Activated T-helper 1 cell treated with anti-CD3 and anti-CD28 coated beads, Interleukin-12 subunit alpha, Interleukin-12 subunit beta, Interleukin-2, Interleukin-4 antibody, amounts not matched to agents 30 ng/mL and 10 ng/mL and 1 ng/mL, durations not matched to agents 14 hours and 24 hours and 36 hours (primary cell): ENCODE measurements at places on chromosomes 12 and 14.
A peak's percentile ranks its signal among the peaks of the same experiment; 100 is the strongest.

DNA sequence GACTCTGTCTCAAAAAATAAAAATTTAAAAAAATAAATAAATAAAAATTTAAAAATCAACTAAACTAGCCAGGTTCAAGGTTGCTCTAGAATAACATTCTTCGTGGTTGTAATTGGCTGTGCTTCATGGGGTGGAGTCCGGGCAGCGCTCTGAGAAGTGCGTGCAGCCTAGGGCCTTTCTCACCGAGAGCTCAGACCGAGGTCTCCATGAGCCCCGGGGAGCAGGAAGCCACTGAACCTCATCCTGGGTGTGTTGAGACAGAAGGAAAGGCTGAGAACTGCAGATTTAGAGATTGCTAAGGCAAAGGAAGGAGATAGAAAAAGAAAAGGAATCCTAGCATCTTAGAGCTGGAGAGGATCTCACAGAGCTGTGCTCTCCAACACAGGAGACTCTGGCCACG is 14.7 kb downstream of the P2RX4 start:
- DNase-seq: peak; percentile 62
- H3K36me3 ChIP-seq: peaks cover 37% of the 10 kb centered on the region
- peak overlapping the region; percentile 83 for H3K27ac ChIP-seq

GRCh38 chr12:104792570-104792969 is 165.5 kb downstream of the SLC41A2 start:
- no peaks in the 10 kb centered on the region for H3K36me3 ChIP-seq
- no peak overlapping the region for H3K4me3 ChIP-seq
- no peak overlapping the region for H3K27ac ChIP-seq
- H3K27me3 ChIP-seq: peaks cover 2% of the 10 kb centered on the region

GRCh38 chr12:112812600-112813406 is 21.3 kb downstream of the RPH3A start:
- peaks cover 8% of the 10 kb centered on the region for H3K27me3 ChIP-seq
- DNase-seq: no peak
- H3K27ac ChIP-seq: no peak overlapping the region
- H3K4me1 ChIP-seq: no peaks in the 10 kb centered on the region

GRCh38 chr14:62604524-62604923 is 440.7 kb downstream of the KCNH5 start:
- H3K4me3 ChIP-seq: no peak overlapping the region
- no peaks in the 10 kb centered on the region for H3K27me3 ChIP-seq
- no peaks in the 10 kb centered on the region for H3K36me3 ChIP-seq
- H3K27ac ChIP-seq: no peak overlapping the region

- no peaks in the 10 kb centered on the region for H3K36me3 ChIP-seq
- no peak for DNase-seq
- H3K27me3 ChIP-seq: no peaks in the 10 kb centered on the region
- H3K27ac ChIP-seq: no peak overlapping the region
- H3K4me3 ChIP-seq: no peak overlapping the region
Measured at GRCh38 chr14:28709571-28710305, 56.8 kb upstream of the FOXG1 start.

DNA sequence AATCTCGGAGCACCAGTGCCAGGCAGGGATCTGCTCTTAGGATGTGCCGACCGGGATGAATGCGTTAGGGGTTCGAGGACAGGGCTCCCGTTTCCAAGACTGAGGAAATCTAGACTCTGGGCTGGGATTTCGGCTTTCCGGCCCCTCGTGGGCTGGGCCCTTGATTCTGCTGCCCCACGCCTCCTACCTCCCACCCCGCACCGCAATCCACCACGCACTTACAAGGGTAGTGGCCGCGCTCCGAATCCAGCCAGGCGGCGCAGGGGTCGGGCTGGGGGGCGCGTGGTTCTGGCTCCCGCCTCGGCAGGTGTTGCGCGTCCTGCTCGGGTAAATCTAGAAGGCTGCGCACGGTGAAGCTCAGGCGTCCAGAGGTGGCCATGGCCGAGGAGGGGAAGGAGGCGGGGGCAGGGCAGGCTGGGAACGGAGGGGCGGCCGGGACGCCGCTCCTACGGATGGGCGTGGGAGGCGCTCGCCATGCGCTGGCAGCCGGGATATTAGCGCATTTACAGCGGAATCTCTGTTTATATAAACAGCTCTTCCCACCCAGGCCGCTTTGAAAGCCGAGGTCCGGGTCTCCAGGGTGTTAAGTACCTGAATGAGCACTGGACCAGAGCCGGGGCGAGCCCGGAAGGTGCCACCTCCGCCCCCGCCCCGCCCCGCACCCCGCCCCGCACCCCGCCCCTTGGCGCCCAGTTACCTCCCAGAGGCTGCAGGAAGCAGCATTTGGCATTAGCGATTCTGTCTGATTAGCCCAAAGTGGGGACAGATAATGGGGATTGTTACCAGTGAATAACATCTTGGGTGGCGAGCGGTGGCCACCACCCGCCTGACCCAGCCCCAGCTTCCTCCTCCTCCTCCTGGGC is at the start of gene NKX2-8:
Gene NKX2-8 (minus strand): TSS at position 604 of the 863 bp plus-strand sequence. CDS start 225 bp downstream, at position 379.
- peaks cover 61% of the 10 kb centered on the region for H3K27me3 ChIP-seq
- DNase-seq: no peak
- H3K27ac ChIP-seq: no peak within 1 kb of the TSS
- no peak within 1 kb of the TSS for H3K4me3 ChIP-seq

DNA sequence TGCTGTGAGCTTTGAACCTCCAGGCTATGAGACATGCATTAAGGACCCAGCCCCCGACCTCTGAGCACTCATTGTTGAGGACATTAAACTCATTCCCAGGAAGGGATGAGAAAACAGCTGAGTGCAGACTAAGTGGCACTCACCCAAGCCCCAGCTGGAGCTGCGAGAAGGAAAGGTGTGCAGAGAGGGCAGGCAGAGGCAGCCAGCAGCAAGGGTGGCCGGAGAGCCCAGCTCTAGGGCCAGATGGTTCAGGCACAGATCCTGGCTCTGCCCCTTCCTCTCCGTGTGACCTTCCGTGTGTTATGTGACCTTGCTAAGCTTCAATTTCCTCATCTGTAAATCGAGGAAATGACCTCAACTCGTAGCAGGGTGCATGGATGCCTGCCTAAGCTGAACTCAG is 3.7 kb downstream of the TSPAN11 start:
- H3K27me3 ChIP-seq: peaks cover 38% of the 10 kb centered on the region
- H3K4me1 ChIP-seq: no peaks in the 10 kb centered on the region
- no peak for DNase-seq
- H3K4me3 ChIP-seq: no peak overlapping the region
- H3K36me3 ChIP-seq: no peaks in the 10 kb centered on the region

- H3K27ac ChIP-seq: no peak overlapping the region
- H3K36me3 ChIP-seq: no peaks in the 10 kb centered on the region
- no peak for DNase-seq
Measured at GRCh38 chr12:52335598-52336262, 14.5 kb upstream of the KRT83 start.

GRCh38 chr14:98186140-98186539 is 1085.9 kb downstream of the BCL11B start:
- peak overlapping the region; percentile 97 for H3K27ac ChIP-seq
- no peaks in the 10 kb centered on the region for H3K27me3 ChIP-seq
- peak overlapping the region; percentile 27 for H3K4me3 ChIP-seq
- no peak for DNase-seq
- H3K4me1 ChIP-seq: peaks cover 100% of the 10 kb centered on the region
- peaks cover 12% of the 10 kb centered on the region for H3K36me3 ChIP-seq

DNA sequence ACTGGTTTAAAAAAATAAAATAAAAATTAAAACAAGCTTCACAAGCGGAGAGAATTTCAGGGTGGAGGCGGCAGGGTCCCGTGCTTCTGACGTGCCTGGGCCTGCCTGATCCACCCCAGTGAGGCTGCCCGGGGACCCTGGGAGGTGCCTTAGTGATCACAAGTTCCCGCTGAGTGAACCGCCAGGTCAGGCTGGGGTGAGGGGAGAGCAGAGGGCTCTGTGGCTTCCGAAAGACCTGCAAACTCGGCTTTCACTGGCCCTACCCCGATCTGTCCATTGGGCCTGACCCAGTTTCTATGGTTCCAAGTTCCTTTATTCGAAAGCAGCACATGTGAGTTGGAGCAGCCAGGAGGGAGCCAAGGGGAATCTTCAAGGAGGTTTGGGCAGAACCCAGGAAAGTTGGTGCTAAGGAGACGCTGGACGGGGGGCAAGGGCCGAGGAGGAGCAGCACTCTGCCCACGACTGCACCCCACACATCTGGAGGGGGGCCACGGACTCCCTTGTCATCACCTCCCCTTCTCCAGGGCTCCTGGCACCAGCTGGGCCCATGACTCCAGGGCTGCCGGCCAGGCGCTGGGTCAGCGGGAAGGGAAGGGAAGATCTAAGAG is 12.9 kb downstream of the MMP14 start:
- H3K36me3 ChIP-seq: no peaks in the 10 kb centered on the region
- no peak for DNase-seq
- no peak overlapping the region for H3K4me3 ChIP-seq
- peaks cover 22% of the 10 kb centered on the region for H3K4me1 ChIP-seq

DNA sequence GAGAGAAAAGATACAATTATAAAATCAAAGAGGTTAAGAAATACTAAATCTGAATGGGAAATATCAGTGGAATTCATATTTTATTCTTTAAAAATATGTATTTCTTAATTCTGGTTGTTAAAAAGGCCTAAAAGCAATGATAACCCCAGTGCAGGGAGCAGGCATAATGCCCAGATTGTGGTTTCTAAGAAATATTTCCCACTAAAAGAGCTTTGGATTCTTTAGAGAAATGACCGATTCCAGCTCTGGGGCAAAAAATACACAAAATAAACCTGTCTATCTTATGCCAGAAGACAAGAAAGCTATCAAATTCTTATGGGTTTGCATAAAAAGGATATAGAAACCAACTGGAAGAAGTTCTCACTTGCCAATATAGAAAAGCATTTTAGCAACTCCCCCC is 71.6 kb downstream of the PDE6H start:
- H3K4me3 ChIP-seq: no peak overlapping the region
- H3K36me3 ChIP-seq: no peaks in the 10 kb centered on the region
- no peak overlapping the region for H3K27ac ChIP-seq
- no peaks in the 10 kb centered on the region for H3K4me1 ChIP-seq
- DNase-seq: no peak

- no peak overlapping the region for H3K27ac ChIP-seq
- no peaks in the 10 kb centered on the region for H3K4me1 ChIP-seq
- no peak for DNase-seq
- no peaks in the 10 kb centered on the region for H3K36me3 ChIP-seq
- no peak overlapping the region for H3K4me3 ChIP-seq
- H3K27me3 ChIP-seq: peaks cover 5% of the 10 kb centered on the region
Measured at GRCh38 chr12:112537710-112538396, 119.1 kb downstream of the PTPN11 start.

DNA sequence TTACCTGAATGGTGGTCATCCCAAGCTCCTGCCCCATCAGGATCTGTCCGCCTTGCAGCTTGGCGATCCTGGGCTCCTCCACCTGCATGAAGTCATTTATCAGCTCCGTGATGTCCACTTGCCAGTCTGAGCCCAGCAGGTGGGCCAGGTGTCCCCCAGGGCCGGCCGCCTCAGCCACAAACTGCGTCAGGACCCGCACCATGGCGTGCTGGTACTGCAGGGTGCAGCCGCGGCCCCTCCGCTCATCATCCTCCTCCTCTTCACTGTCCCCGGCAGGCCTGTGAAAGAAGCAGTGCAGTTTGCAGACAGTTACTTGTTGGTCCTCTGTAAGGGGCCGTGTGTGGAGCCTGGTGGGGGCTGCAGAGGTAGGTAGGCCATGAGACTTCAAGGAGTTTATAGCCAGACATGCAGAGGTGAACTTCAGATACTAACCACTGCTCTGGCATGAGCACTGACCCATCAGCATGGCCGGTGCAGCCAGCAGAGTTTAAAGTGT is 228.5 kb downstream of the GLT1D1 start:
- H3K4me1 ChIP-seq: no peaks in the 10 kb centered on the region
- no peak for DNase-seq
- no peaks in the 10 kb centered on the region for H3K36me3 ChIP-seq
- H3K27me3 ChIP-seq: no peaks in the 10 kb centered on the region
- H3K4me3 ChIP-seq: no peak overlapping the region
